ENCODE measurements at places on chromosomes 5 and 9.

- no peak for DNase-seq
Measured at GRCh38 chr9:73166468-73166867, 14.8 kb downstream of the ANXA1 start.

GRCh38 chr5:38825494-38825893 lies 20.3 kb upstream of the OSMR start:
- no peak for DNase-seq

DNA sequence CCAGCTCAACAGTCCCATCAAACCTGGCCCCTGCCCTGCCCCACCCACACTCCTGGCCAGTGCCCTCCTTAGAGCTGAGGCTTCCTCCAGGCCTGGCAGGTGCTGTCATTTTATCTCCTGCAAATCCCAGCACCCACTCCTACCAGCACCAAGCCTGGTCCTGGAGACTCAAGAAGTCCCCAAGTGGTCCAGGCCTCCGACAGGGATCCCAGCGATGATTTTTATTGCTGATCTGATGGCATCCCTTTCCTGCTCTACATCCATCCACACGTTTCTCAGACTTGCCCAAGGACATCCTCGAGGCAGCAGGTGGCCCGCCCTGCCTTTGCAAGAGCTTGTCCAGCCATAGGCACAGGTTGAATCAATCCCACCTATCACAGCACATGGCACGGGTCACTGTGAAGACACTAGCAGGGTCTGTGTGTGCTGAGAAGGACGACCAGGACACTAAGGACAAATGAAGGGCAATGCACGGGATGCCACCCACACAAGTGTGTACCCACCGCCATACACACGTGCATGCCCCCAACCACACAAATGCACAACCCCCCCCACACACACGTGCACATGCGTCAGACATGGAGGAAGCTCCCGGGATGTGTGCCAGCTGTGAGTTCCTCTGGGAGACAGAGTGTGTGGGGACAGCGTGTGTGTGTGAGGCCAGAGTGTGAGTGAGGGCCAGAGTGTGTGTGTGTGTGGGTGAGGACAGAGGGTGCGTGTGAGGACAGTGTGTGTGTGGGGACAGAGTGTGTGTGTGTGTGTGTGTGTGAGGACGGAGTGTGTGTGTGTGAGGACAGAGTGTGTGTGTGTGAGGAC lies 62.4 kb upstream of the UBAC1 start:
- DNase-seq: no peak

DNA sequence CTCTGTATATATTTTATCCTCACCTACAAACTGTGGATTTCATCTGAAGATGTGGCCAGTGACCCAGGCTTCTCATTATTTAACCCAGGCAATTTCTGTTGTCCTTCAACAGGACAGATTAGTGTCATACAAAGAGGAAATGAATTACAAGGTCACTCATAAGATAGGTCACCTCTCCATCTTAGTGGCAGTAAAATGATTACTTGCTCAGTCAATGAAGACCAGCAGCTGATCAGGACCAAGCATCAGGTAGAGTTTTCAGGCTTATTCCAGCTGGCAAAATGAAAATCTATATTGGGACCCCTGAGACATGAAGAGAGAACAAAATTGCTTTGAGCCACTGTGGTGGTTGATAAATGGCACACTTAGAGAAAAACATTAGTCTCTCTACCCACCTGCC lies 135.2 kb upstream of the PRDM9 start:
- DNase-seq: no peak

GRCh38 chr5:82664732-82665131 lies 386.6 kb upstream of the RPS23 start:
- no peak for DNase-seq

DNA sequence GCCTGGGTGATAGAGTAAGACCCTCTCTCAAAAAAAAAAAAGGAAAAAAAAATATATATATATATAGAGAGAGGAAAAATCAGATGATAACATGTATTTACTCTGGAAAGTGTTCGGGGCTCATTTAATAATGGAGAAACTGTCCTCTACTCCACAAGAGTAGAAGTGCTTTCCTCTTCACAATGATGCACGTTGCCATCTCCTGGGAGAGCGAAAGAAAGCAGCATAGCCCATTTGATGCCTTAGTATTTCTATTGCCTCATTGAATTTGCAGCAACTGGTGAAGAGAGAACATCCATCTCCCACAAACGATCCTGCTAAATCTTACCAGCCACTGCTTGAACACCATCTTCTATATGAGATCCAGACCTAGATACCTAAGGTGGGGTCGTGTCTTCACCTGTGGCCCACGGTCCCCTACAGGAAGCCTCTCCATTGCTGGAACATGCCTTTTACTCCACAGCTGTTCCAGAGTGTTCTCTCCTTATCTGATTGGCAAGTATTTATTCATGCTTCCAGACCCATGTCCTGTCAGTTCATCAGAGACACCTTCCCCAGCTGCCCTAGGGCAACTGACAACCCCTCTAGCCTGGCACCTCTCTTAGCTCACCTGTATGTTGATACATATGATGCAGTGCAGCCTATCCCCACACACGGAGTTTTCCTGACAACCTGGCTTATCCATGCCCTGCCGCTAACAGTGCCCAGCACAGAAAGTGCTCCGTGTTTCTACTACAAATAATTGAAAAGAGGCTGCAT lies 115.3 kb downstream of the MARCHF11 start:
- no peak for DNase-seq

GRCh38 chr9:17750269-17750668 lies 171.4 kb downstream of the SH3GL2 start:
- no peak for DNase-seq

DNA sequence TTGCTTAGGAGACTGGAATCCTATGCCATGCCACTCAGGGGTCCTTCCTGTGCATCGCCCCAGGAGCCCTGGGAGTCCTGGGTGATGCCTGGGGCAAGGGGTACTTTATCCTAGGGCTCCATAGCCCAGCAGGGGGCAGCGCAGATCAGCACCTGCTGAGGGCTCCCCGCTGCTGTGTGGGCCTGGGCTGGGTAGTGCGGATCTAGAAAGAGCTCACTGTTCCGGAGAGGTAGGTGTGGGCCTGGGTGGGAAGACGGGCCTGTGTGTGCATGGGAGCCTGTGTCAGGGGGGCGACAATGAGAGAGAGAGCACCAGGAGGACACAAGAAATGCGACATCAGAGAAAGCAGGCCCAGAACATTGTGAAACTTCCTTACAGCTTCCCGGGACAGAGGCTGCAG lies 11.4 kb upstream of the DAB2IP start:
- no peak for DNase-seq

GRCh38 chr9:15982182-15982581 lies 429.3 kb downstream of the CCDC171 start:
- no peak for DNase-seq

DNA sequence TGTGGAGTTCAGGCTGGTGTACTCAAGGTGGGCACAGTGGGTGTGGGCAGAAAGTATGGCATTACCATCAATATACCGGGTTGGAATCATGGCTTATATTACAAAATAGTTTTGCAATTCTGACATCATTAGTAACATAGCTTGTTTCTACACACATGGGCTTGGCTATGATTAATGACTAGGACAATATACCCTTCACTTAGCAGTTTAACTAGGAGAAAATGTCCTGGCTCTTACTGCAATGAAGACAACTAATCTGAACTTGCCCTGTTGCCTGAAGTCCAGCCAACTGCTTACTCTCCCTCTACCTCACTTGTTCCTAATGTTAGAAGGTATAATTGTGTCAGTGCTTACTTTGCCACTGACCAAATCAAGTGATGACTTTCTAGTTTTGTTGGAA lies 612.5 kb downstream of the EFNA5 start:
- DNase-seq: no peak

DNA sequence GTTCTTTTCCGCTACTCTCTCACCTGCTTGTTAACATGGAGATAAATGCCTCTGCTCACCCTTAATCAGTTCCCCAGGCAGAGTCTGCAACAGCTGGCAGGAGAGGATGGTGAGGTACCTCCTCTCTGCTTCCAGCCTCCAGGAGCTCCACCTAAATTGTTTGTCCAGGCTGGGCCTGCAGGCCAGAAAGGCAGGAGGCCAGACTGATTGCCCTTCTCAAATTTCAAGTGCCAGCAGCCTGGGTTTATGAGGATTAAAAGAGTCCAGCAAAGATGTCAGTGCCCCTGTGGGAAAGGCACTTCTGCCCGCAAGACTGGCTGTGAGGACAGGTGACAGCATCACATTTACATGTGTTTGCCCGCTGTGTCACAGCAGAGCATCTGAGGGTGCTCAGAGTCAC lies 19.8 kb downstream of the CORO2A start:
- no peak for DNase-seq

DNA sequence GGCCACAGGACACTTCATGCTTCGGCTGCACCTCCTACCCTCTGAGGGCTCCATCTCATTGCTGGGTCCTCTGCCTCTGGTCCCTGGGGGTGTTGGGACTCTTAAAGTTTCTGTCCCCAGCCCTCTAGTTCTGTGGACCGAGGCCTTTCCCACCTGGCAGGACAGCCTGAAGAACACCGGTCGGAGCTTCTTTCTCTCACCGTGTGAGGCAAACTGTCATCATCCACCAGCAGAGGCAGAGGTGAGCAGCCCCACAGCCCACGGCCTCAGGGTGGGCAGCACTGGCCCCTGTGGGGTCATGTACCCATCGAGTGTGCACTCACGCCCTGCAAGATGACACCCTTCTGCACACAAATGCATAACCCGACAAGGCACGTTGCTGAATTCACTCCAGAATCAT lies 49.9 kb downstream of the IRX2 start:
- no peak for DNase-seq

DNA sequence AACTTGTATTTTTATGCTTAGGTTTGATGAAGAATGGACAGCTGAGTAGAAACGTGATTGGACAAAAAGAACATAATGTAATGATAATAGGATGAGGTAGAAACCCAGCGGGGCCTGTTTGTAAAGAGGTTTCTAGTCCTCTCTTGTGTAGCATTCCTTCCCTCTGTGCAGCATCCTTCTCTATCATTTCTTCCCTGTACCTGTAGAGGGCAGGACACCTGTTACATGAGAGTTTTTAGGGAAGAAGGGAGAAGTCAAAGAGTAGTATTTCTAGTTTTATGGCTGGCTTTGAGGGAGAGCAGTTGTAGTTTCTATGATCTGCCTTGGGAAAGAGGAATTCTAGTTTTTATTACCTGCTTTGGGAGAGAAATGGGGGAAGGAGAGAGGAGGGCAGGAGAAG lies 162.1 kb upstream of the FST start:
- DNase-seq: no peak

- no peak for DNase-seq
Measured at GRCh38 chr5:145764325-145764724, 70.8 kb downstream of the PRELID2 start.

DNA sequence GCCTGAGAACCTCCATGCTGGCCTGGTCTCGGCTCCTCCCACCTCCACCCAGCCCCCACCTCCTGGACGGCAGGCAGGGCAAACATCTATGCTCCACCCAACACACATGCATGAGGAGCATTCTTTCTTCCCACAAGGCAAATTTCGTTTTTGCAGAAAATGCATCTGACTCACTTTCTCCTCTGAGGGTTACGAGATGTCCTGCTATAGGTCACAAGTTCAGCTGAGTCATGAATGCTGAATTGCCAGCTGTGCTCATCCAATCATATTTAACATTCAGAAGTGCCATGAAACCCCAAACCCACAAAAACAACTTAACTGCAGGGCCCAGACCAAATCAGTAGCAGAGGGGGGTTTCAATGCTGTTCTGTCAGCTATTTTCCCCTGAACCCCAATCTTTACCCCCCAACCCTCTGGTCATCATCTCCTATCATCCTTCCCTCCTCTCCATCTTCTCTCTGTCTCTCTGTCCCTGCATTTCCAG lies 39.0 kb upstream of the OSMR start:
- DNase-seq: no peak

GRCh38 chr5:173941758-173942401 lies 47.1 kb upstream of the C5orf47 start:
- no peak for DNase-seq

DNA sequence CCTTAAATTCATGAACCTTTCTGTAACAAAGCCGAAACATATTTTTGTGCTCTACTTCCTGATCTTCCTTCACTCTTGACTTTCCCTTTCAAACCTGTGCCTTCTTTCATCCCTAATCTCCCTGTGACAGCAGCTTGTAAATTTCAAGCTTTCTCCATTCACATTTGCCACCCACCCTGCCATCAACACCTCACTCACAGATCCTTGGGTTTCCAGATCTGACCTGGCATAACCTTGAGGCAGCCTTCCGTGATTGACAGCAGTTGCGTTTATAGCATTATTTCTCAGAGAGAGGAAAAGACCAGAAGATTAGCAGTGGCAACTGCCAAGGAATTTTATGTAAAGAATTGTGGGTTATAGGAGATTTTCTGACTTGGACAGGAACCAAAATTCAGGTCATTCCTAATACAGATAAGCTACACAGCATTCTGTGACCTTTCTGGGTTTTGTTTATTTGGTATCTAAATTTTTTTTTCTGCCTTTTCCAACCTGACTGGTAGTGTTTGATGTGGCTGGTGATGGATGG lies 260.0 kb downstream of the NR2F1-AS1 start:
- DNase-seq: no peak

DNA sequence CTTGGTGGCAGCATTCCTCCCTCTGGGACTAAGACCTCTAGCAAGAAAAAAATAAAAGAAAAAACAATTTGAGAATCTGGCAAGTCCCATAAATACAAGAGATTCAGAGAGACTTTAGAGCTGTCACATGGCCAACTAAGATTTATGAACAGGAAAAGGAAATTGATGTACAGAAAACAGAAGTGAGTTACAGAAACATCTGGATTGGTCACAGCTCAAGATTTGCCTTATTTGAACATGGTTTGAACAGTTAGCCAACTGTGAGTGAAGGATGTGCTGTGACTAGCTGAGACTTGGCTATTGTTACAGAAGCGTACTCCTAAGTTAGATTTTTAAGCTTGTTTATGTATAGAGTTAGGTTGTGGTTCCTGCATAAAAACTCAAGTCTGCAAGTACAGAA lies 340.2 kb downstream of the SLCO4C1 start:
- DNase-seq: no peak

- DNase-seq: no peak
Measured at GRCh38 chr9:134296301-134297082, 29.8 kb upstream of the RXRA start.

- DNase-seq: no peak
Measured at GRCh38 chr5:168756453-168757391, 177.6 kb upstream of the PANK3 start.

GRCh38 chr5:80915716-80916115 lies 44.4 kb upstream of the RASGRF2 start:
- DNase-seq: no peak
